ENCODE measurements at places on chromosomes 4 and X.
A peak's percentile ranks its signal among the peaks of the same experiment; 100 is the strongest.

DNA sequence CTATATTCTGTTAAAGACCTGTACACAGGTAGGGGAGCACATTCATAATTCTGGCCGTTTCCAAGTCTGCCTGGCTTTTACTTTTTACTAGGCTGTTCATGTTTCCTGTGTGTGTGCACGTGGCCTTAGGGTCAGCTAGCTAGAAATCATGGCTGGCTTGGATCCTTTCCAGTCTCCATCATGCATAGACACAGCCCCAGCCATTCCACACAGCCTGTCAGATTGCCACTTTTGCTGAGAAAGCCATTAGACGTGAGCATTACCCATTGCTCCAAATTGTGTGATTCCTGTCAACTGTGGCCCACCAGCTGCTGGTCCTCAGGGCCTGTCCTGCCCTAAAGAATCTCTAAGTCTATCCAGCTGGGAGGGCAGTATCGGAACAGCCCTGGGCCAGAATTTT lies 11.4 kb upstream of the SORCS2 start:
- H3K27ac ChIP-seq, result no peak overlapping the region
- H3K27me3 ChIP-seq, result peaks cover 19% of the 10 kb centered on the region
- DNase-seq, result no peak

DNA sequence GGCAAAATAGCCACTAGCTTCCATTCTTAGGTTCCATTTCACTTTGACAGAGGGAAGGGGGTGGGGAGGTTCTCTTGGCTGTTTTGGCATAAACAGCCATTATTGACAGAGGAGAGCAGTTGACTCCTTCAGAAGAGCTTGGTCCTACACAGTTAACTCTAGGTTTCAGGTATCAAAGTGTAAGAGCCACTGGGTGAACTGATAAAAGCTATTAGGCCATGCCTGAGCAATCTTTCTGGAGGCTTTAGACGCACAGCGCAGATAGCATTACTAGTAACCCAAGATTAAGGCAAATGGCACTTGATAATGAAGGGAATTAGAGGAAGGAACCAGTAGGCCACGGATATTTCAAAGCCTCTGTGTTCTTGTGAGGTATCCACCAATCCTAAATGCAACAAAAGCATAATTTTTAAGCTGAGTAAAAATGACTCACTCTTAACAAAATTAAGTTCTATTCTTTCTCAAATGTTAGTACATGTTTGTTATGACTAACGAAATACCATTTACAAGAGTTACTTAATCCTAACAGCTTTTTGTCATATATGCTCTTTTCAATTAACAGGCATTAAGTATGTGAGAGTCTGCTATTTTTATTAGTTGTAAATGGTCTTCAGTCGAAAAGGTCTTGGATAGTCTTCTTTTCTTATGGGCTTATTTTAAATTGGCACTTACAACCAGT lies 53.6 kb downstream of the SLC7A11 start:
- H3K4me1 ChIP-seq, result peaks cover 30% of the 10 kb centered on the region
- no peak for DNase-seq
- no peak overlapping the region for H3K4me3 ChIP-seq
- H3K27me3 ChIP-seq, result no peaks in the 10 kb centered on the region
- H3K27ac ChIP-seq, result peak overlapping the region; percentile 33

DNA sequence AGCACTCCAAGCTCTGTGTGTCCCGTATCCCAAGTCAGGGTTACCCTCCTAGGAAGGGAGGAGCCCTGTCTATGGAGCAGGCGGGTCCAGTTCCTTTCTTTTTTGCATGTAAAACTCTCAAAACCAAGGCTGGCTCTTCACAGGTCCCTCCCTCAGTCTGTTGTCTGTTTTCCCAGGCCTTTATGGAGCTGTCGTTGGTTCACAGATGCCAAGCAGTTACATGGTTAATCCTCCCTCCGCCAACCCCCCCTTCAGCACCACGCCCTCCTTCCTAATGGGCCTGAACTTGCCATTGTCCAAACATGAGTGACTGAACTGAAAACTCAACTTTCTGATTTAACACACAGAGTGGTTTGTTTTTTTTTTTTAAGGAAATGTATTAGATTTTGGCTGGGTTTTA lies 148.3 kb downstream of the STOX2 start:
- H3K27ac ChIP-seq, result no peak overlapping the region
- no peak overlapping the region for H3K4me3 ChIP-seq
- no peaks in the 10 kb centered on the region for H3K36me3 ChIP-seq
- peaks cover under 1% of the 10 kb centered on the region for H3K4me1 ChIP-seq

GRCh38 chr4:181372014-181372413 lies 871.2 kb upstream of the TENM3 start:
- DNase-seq, result no peak
- H3K4me1 ChIP-seq, result peaks cover 9% of the 10 kb centered on the region
- no peak overlapping the region for H3K4me3 ChIP-seq
- H3K27me3 ChIP-seq, result no peaks in the 10 kb centered on the region
- no peak overlapping the region for H3K27ac ChIP-seq

GRCh38 chr4:152540293-152540674 lies 4.4 kb upstream of the FBXW7 start:
- no peak overlapping the region for H3K4me3 ChIP-seq
- peaks cover 6% of the 10 kb centered on the region for H3K27me3 ChIP-seq
- H3K4me1 ChIP-seq, result peaks cover 26% of the 10 kb centered on the region
- DNase-seq, result peak; percentile 15

- no peak overlapping the region for H3K27ac ChIP-seq
- H3K4me1 ChIP-seq, result peaks cover 44% of the 10 kb centered on the region
- H3K4me3 ChIP-seq, result no peak overlapping the region
- peaks cover under 1% of the 10 kb centered on the region for H3K27me3 ChIP-seq
These were observed 8.1 kb upstream of the RENBP start for GRCh38 chrX:153952373-153953026.

- no peaks in the 10 kb centered on the region for H3K27me3 ChIP-seq
- H3K27ac ChIP-seq, result no peak overlapping the region
- H3K4me3 ChIP-seq, result no peak overlapping the region
- H3K4me1 ChIP-seq, result no peaks in the 10 kb centered on the region
- H3K36me3 ChIP-seq, result peaks cover 40% of the 10 kb centered on the region
These were observed 42.4 kb downstream of the N4BP2 start for GRCh38 chr4:40099010-40099409.

DNA sequence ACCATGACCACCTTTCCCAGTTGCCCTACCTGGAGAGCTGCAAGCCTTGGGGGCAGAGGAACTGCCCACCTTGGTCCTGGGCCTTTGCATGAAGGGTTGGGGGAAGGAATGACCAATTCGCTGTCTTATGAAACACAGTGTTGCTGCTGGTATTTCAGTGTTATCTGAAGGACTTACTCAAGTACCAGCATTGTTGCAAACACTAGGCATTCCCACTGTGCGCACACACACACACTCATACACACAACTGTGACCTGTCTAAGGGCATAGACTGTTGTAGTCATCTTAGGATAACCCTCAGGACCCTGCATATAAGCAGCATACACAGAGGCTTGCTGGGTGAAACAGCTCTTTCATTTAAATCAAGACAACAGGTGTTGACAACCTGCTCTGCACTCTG lies 210.9 kb downstream of the EVC2 start:
- H3K4me3 ChIP-seq, result no peak overlapping the region
- no peak overlapping the region for H3K27ac ChIP-seq
- no peaks in the 10 kb centered on the region for H3K4me1 ChIP-seq
- H3K27me3 ChIP-seq, result peaks cover 4% of the 10 kb centered on the region
- no peak for DNase-seq

DNA sequence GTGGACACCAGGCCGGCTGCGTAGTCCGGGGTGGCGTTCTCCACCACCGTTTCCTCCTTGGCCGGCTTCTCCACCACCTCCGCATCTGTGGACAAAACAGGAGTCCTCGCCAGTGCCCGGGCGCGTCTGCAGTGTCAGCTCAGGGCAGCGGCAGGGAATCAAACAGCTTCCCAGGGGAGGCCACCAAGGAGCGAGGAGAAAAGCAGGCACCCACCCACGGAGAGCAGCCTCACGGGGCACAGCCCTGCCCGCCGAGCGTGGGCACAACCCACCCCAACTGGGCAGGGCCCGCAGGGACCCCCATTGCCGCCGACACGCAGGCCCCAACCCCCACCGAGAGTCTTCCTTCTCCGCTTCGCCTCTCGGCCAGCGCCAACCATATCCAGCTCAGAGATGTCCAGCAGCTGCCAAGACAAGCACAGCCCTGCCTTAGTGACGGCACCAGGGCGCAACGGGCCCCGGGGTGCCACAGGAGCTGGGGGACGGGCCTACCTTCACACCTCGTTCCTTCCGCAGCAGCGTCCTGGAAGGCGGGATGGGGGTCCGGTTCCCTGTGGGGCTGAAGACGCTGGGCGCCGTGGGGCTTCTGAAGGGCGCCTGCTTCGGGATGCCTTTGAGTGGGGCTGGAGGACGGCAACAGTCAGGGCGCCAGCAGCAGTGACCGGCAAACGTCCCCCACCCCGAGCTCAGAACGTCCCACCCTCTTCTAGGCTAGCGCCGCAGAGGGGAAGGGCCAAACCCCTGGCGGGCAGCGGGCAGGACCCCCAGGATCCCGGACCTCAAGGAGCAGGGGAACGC lies 22.8 kb downstream of the NELFA start:
- H3K4me1 ChIP-seq, result peaks cover 3% of the 10 kb centered on the region
- DNase-seq, result no peak
- peaks cover 40% of the 10 kb centered on the region for H3K36me3 ChIP-seq
- H3K4me3 ChIP-seq, result no peak overlapping the region

DNA sequence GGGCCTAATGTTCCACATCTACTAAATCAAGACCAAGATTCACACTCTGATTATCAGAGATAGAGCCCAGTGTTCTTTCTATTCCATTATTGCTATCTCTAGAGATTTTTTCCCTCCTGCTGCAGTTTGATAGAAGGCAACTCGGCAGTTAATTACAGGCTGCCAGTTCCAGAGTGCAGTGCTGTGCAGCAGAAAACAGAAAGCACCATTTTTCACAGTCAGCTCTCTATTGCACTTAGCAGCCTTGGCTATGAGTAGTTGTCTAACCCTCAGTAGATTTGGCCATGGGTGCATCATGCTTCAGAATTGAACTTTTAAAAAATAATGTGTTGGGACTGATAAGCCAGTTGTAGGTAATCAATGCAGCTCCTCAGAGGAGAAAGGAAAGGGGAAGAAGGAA lies 295.3 kb downstream of the MID1IP1 start:
- no peaks in the 10 kb centered on the region for H3K4me1 ChIP-seq
- H3K36me3 ChIP-seq, result no peaks in the 10 kb centered on the region
- DNase-seq, result no peak
- no peak overlapping the region for H3K27ac ChIP-seq
- peaks cover 5% of the 10 kb centered on the region for H3K27me3 ChIP-seq

Data from nephron progenitor cell (in vitro differentiated cells).